Stimulated activated CD8-positive, alpha-beta memory T cell treated with anti-CD3 and anti-CD28 coated beads, Interleukin-15, amount 100 ng/mL, for 48 hours (primary cell): ENCODE measurements at places on chromosomes 5 and 9.

GRCh38 chr5:78268356-78268755, 26.1 kb downstream of the AP3B1 start:
- no peak for DNase-seq

DNA sequence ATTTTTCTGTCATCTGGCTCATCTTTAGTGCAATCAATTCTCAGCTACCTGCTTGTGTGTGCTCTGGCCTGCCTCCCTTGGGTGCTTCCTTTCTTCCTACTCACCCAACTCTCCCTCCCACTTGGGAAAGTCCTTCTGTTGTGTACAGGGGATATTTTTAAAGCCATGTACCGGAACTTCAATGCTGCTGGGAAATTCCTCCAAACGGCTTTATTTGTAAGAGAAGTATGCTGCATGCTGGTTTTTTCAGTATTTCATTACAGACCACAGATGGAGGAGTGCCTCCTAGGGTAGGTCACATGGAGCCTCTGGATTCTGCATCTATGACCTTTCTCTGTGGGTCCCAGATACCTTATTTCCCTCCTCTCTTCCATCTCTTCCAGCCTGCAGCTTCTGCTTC, 5.4 kb upstream of the HMHB1 start:
- no peak for DNase-seq

GRCh38 chr5:122730037-122730436, 44.8 kb upstream of the SNX2 start:
- no peak for DNase-seq

- no peak for DNase-seq
Observed at GRCh38 chr9:70133253-70134208, 89.9 kb downstream of the MAMDC2 start.

- DNase-seq: no peak
Observed at GRCh38 chr5:10401498-10401897, 40.2 kb upstream of the ROPN1L start.

DNA sequence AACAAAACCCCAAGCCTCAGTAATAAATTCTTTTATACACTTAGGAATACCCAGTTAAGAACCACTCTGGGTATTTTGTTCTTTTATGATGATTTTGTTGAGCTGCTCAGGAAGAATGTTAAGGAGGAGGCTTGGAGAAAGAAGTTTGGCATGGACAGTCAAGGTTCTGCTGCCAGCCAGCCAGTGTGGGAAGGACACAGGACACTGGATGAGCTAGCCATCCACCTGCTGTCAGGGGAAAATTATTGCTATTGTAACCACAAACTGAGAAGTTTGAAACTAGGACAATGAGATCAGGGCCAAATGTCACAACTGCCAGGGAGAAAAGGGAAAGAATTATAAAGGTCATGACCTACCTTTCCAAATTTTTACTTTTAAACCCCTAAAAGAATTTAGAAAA, 25.9 kb upstream of the ADAMTSL1 start:
- no peak for DNase-seq

DNA sequence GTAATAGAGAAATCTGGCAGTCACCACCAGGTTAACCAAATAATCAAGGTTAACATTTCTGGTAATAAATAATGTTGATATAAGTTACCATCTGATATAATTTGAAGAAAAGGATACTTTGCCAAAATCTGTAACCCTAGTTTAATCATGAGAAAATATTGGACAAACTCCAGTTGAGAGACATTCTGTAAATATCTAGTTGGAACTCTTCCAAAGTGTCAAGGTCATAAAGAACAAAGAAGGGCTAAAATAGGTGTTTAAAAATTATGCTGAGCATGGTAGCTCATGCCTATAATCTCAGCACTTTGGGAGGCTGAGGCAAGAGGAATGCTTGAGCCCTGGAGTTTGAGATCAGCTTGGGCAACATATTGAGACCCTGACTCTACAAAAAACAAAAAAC, 253.3 kb downstream of the MRPS30 start:
- no peak for DNase-seq

DNA sequence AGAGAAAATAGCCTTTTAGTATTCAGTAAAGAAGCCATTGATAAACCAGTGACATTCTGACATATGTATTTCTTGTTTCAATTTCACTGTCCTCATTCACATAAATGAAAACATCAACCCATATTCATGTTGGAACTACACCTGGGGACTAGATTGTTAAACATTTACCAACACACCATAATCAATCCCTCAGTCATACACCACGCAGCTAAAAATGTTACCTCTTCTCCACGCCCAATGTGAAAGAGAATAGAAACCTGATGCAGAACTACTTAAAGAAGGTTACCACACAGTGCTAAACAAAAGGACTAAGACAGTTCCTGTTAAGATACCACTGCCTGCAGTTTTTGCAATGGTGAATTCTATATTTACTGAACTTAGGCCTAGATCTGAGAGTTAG, 518.9 kb downstream of the PRELID2 start:
- no peak for DNase-seq
